ENCODE measurements at places on chromosomes 16 and 17.

GRCh38 chr17:67021743-67022450 lies 22.5 kb upstream of the CACNG1 start:
- no peak for DNase-seq

- no peak for DNase-seq
Observed at GRCh38 chr16:78962457-78962929, 638.0 kb downstream of the MAF start.

DNA sequence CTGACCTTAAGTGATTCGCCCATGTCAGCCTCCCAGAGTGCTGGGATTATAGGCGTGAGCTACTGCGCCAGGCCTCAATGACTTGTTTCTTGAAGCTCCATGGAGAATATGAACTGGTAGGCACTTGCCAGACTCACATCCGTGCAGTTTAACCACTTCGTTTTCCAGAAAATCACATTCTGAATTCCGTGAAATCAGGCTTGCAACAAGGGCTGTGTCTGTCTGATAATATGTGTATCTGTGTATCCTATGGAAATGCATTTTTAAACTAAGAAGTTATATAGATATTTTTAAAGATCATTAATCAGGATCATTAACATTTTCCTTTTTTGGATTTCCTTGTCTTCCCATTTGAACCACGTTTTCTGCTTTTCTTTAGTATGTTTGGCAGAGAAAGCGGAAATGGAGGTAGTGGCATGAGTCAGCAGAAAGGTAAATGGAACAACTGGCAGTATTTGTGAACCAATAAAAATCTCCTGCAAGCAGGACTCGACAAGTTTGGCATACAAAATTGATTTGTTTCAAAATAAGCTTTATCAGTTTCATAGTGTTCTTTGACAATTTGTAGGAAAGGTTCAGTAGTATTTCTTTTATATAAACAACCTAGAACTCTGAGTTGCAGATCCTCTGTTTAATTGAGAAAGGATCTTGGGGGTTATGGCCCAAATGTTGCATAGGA lies 33.0 kb downstream of the USP10 start:
- DNase-seq = no peak

DNA sequence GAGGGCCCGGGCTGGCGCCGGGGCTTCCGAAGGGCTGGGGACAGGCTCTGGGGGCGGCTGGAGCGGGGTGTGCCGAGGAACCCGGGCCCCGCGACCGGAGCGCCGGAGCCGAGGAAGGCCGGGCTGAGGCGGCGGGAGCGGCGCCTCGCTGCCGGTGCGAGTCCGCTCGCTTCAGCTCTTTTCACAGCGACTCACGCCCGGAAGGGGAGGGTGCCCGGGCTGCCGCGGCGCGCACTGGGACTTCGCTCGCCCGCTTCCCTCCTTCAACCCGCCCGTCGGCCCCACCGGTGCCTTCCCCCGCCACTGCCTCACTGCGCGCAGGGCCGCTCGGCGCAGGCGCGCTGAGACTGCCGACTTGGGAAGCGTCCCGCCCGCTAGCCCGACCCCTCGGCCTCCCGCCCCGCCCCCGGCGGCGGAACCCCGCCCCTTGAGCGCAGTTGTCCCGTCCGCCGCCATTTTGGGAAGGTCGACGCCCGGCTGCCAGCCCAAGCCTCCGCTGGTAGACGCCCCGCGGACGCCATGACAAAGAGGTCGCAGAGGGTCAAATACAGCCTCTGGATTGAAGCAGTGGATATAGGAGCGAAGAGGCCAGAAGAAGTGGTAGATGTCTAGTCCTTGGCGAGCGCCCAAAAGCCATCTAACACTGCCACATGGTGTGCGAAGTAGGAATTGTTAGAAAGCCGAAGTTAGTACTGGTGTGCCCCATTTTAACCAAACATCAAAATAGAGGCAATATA lies at the start of gene UBE2G1:
Gene UBE2G1, minus strand, starts transcription at position 349 of the 737 bp plus-strand sequence. CDS start 359 bp downstream, outside the sequence.
- DNase-seq = peak; percentile 95

- no peak for DNase-seq
Observed at GRCh38 chr16:54370278-54371040, 83.9 kb upstream of the IRX3 start.
